Activated CD4-positive, alpha-beta T cell treated with anti-CD3 and anti-CD28 coated beads for 4 hours (primary cell): ENCODE measurements at places on chromosomes 13 and 19.
A peak's percentile ranks its signal among the peaks of the same experiment; 100 is the strongest.

GRCh38 chr19:32294871-32295438 is 50.5 kb upstream of the ZNF507 start:
- DNase-seq: no peak

DNA sequence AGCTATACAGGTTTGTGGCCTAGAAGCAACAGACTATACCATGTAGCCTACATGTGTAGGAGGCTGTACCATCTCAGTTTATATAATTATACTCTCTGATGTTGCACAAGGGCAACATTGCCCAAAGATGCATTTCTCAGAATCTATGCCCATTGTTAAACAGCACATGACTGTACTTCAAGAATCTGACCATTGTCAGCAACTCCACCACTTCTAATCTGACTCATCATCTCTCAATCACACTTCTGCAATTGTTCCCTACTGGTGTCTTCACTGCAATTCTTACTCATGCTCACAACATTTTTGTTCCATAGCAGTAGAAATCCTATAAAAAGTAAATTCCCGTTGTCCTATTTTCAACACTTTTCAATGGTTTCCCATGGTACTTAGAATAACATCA is 63.9 kb upstream of the ATXN8OS start:
- no peak for DNase-seq

- DNase-seq: no peak
Observed at GRCh38 chr19:40524133-40524549, 52.5 kb upstream of the SHKBP1 start.

- peak; percentile 49 for DNase-seq
Observed at GRCh38 chr19:35206379-35206778, 22.2 kb downstream of the FAM187B start.

DNA sequence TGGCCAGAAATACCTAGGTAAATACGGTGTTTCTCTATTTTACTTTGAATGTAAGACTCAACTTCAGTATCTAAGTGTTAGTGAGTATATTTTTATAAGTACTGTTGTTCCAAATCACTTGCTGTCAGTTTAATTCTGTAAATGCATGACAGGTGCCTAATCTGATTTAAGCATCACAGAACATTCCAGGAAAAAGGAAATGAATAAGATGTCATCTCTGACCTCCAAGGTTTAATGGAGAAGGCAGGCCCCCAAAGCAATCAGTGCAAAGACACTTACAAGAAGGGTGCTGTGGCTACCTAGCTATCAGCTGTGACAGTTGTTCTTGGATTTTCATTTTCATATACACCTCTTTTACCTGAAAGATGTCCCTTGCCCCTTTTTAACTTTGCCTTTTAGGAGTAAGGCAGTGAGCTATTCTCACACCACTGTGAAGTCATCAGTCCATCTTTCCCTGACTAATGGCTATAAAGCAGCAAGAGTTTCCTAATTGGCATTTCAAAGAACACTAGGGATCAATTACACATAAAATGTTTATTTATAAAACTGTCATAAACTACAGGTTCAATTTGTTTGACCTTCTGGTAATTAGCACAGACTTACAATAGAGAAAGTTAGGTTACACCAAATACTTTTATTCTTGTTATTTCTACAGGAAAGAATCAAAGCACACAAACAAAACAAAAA is 427.6 kb downstream of the SPRY2 start:
- no peak for DNase-seq

DNA sequence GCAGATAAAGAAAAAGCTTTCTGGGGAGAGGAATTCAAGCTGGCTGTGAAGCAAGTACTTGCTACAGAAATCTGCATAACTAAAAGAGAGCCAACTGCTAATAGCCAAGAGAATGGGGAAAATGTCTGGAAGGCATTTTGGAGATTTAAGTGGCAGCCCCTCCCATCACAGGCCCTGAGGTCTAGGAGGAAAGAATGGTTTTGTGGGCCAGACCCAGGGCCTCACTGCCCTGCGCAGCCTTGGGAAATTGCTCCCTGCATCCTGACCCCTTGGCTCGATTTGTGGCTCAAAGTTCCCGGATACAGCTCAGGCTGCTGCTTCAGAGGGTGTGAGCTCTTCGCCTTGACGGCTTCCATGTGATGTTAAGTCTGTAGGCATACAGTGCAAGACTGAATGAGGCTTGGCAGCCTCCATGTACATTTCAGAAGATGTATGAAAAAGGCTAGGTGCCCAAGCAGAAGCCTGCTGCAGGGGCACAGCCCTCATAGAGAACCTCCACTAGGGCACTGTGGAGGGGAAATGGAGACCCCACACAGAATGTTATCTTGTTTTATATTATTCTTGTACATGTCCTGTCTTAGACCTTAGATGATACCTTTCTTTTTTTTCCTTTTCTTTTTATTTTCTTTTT is 34.4 kb downstream of the MZT1 start:
- no peak for DNase-seq

GRCh38 chr13:30791354-30792001 is 56.1 kb downstream of the ALOX5AP start:
- no peak for DNase-seq

GRCh38 chr13:20474515-20474914 is 51.1 kb downstream of the CRYL1 start:
- DNase-seq: no peak

- DNase-seq: peak; percentile 11
Observed at GRCh38 chr19:50794876-50795663, 4.9 kb downstream of the ACP4 start.

GRCh38 chr19:7888145-7888825 is at the start of gene LRRC8E:
Gene LRRC8E, plus strand, starts transcription at chr19:7888510. Its CDS starts 7,094 bp downstream, at chr19:7895604.
- peak; percentile 42 for DNase-seq

DNA sequence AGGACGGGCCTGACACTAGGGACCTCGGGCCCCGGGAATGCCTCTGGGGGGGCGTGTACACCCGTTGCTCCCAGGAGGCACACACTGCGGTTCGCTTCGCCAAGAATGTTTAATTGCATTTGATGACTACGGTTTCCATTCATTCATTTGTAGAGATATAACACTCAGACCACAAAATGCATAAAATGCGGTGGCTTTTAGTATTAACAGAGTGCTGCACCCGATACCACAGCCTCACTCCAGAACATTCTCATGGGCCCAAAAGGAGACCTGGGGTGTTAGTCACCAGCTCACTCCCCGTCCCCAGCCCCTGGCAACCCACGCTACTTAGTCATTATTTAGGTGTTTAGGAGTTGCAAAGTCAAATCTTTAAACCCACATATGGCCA is 21.8 kb downstream of the HCN2 start:
- peak; percentile 64 for DNase-seq

DNA sequence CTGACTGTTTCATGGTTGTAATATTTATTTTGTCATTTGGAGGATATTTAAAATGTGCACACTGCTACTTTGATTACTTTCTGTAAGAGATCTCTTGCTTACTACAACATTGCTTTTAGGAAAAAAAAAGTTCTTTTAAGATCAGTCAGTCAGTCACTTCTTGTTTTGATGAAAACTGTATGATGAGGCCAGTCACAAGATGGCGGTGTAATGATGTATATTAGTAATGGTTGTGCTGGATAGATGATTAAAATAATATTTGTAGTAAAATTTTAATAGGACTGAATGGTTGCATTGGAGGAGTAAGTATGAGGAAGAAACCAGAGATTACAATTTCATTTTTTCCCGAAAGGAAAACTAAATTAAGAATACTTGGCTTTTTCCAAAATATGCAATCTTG is 2411.1 kb downstream of the PCDH9 start:
- no peak for DNase-seq

- DNase-seq: no peak
Observed at GRCh38 chr19:33668968-33669367, 47.2 kb downstream of the CHST8 start.

DNA sequence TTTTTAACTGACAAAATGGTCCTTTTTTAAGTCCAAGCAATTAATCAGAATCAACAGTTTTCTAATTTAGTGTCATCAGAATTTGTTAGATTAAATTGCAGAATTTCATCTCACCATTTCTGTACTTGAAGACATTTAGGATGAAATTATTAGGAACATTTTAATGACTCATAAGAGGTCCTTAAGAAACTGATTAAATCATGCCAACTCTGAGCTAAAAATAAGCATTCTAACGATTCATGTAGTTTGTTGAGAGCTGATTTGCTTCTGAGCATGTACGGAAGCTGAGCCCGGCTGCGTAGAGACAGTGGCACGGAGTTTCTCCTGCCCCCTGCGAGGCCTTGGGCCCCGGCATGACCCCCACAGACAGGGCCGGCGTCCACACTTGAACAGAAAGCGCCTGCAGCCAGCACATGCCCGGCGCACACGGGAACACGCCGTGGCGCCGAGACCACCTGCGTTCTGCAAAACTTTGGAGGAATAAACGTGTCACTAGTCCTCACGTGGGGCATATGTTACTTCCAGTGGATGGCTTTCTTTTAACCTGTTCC is 89.7 kb upstream of the MCF2L start:
- no peak for DNase-seq

DNA sequence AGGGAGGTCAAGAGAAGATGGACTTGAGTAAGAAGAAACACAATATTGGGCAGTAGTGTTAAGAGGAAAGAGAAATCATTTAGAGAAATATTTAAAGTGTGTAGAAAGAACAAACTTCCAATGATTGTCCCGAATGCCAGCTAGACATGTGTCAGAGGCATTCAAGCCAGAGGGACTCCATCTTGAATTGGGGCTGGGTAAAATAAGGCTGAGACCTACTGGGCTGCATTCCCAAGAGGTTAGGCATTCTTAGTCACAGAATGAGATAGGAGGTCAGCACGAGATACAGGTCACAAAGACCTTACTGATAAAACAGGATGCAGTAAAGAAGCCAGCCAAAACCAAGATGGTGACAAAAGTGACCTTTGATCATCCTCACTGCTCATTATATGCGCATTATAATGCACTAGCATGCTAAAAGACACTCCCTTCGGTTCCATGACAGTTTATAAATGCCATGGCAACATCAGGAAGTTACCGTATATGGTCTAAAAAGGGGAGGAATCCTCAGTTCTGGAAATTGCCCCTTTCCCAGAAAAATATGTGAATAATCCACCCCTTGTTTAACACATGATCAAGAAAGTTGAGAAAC is 127.0 kb upstream of the IPO5 start:
- no peak for DNase-seq

- no peak for DNase-seq
Observed at GRCh38 chr13:31697290-31697689, 42.0 kb upstream of the RXFP2 start.

GRCh38 chr13:99388334-99388923 is 81.2 kb upstream of the GPR183 start:
- DNase-seq: no peak

GRCh38 chr13:30388406-30389283 is 33.6 kb upstream of the UBE2L5 start:
- no peak for DNase-seq
